Vagina (tissue), 2 donors: ENCODE measurements at places on chromosomes 12 and 14.

DNA sequence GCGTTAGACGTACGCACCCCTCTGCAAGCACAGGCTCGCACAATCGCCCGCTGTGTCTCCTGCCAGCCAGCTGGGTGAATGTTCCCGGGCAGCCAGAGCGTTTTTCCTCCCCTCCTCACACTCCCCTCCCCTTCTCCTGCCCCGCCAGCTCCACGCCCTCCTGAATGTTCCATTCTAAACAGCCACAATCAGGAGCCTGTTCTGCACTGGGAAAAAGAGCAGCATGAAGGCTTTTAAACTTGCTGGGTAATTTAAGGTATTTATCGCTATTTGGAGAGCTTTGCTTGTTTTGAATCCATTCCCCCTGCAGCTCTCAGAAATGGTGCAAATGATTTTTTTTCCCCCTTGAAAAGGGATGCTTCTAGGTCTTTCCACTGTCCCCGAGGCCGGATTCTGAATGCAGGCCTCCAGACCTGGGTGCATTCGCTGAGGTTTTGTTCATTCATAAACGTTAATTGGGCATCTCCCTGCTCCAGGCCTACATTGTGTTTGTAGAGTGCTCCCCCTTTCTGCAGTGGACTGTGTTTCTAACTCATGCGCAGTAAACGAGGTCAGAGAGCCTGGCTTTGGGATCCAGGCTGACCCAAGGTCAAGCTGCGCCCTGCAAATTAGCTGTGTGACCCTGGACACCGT lies 212.5 kb downstream of the CHST11 start:
- no peak for DNase-seq

DNA sequence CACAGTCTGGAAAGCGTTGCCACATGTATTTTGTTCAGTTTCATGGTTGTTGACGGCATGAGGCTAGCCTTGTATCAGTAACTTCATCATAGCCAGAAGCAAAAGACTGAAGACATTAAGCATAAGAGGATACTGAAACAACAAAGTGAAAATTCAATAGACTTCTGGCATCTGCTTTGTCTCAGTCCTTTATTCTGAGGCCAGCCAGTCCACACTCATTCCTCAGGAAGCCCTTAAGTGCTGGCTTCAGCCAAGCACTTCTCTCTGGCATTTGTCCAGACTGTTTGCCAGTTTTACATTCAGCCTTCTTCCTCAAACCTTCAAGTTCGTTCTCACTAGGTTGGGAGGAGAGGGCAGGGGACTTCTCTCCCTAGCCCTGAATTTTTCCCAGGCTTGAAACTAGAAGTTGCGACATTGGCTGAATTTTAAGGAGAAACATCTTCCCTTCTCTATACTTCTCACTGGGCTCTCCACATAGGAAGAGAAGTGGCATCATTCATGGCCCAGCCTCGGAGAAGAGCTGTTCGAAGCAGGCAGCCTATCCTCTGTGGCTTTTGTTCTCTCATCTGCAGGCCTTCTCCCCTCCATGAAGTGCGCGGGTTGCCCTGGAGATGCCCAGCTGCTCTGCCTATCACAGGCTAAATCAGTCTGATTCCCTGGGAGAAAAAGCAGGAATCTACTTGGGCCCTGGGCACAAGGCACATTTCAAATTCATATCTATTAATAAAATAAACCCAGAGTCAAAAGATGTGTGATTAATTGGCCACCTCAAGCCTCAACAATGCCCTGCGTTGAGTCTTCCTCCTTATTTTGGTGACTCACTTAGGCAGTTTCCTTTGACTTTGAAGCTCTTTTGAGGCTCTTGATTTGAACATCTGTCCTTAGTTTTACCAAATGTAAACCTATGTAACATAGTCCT lies 130.9 kb upstream of the PLEKHA5 start:
- no peak for DNase-seq

GRCh38 chr14:55638665-55639064 lies 58.7 kb downstream of the KTN1 start:
- DNase-seq, result no peak

DNA sequence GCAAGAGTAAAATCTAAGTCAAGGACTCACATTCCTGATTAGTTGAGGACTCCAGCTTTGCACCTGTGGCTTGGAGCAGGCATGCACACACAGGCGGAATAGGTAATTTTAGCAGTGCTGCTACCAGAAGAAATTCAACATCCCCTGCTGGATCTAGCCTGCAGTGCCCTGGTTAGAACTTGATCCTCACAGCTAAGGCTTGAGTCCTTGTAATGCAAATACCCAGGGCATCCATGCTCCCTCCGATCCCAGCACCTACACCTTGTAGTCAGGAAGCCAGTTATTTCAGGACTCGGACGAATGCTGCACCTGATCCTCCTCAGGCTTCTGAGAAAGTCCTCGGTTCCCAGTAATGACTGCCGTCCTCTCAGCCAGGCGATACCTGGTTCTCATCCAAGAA lies 309.0 kb upstream of the AMIGO2 start:
- no peak for DNase-seq

GRCh38 chr14:74085047-74085637 lies 386 bp downstream of the LIN52 start:
- peak; percentile 92 for DNase-seq

GRCh38 chr12:34233618-34234017 lies 211.3 kb downstream of the ALG10 start:
- DNase-seq, result peak; percentile 56
